ENCODE measurements at places on chromosomes 6 and 20. TPM values are rescaled to one million over a fixed set of nuclear protein-coding genes. Genes with fewer than 3 reads are reported as not detected.
A peak's percentile ranks its signal among the peaks of the same experiment; 100 is the strongest.

DNA sequence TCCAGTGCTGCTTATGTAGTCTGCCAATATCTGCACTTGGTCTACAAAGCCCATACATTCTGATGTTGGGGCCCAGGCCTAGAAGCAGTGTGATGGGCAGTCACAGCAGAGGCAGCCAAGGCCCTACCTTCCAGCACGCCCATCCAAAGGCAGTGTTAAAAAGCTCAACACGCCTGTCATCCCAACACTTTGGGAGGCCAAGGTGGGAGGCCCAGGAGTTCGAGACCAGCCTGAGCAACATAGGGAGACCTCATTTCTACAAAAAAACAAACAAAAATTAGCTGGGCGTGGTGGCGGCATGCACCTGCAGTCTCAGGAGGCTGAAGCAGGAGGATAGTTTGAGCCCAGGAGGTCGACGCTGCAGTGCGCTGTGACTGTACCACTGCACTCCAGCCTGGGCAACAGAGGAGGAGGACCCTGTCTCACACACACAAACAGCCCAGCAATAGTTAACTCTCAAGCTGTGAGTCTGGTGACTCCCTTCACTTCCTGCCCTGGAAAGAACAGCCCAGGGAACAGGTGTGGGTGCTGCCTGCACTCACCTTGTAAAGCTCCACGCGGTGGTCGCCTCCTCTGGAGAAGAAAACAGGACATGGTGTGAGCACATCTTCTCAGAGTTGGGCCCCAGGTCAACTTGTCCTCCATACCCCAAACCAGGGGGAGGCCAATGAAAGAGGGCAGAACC, 68.8 kb downstream of the PYGB start:
- peaks cover 5% of the 10 kb centered on the region for H3K4me1 ChIP-seq
- H3K36me3 ChIP-seq = no peaks in the 10 kb centered on the region
- H3K27ac ChIP-seq = no peak overlapping the region
- H3K4me3 ChIP-seq = no peak overlapping the region

Gene FAXC
- 2.7 TPM for total RNA-seq

DNA sequence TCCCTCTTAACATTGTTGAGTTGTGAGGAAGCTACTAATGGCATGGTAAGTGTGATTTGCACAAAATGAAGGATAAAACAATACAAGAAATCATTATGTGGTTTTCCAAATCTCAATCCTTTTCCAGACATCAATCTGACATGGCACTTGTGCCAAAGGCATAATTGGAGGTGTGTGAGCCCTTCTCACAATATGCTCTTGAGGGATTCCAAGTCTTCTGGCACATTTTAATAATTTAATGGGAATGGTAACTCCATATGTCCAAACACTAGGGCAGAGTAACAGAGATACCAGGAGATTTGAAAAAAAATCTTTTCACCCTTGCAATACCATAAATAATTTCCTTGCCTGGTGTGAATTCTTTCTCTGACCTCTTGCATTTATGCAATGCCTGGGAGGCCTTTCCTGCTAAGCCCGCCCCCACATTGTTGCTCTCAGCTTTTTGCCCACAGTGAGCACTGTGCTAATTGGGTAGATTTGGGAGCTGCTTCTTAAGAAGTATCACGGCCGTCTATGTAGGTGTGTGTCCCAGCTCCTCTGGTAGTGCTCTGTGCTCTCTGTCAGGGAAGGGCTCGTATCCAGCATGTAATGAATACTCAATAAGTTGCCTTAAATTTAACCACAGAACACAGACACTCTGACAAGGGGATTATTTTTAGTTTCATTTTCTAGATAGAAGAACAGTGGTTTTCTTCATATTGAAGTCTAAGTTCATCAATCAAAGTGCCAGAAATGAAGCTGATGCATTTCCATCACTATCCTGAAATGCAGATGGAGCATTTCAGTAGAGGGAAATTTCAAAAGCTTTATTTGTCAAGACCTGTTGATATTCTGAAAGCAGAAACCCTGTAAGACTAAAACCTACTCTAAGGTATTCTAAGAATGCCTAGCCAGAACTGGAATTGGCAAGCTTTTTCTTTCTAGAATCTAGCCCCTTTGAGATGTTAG, 54.4 kb upstream of the CEP85L start:
- peaks cover 13% of the 10 kb centered on the region for H3K4me1 ChIP-seq
- H3K27me3 ChIP-seq = no peaks in the 10 kb centered on the region
- no peak overlapping the region for H3K4me3 ChIP-seq
- H3K36me3 ChIP-seq = no peaks in the 10 kb centered on the region

Gene PROCR
- total RNA-seq = 7.2 TPM

DNA sequence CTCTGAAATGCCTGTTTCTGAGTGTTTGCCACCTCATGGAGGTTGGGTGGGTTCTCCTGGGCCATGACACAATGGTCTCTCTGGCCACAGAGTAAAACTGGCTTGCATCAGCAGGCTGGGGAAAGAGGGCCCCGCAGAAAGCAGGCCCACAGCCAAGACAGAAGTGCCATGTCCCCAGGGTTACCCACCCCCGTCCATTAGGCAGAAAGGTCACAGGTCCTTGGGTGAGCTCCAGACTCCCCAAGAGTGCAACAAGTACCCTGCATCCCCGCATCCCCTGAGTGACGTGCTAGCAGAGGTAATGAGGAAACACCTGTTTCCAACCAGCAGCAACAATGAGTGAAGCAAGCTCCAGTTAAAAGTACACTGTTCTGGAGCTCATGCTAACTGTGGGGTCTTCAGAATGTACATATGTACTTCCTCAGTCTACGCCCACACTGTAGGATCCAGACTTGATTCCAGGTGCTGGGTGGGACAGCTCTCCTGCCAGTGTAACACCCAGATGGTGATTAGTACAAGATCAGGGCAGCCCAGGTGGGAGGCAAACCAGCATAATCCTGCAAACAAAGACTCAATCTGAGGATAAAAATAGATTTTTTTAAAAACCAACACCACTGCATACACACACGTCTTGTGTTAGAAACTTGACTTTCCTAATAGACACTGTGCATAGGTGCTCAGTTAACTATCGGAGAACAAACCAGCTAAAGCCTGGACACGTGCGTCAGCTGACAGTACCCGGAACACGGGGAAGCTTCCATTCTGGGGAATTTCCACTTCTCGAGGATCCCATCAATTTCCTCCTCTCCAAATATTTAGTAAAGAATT, 31.5 kb downstream of the RRBP1 start:
- DNase-seq = no peak
- H3K4me3 ChIP-seq = no peak overlapping the region
- no peak overlapping the region for H3K27ac ChIP-seq
- H3K27me3 ChIP-seq = no peaks in the 10 kb centered on the region
- H3K36me3 ChIP-seq = no peaks in the 10 kb centered on the region
- peaks cover 41% of the 10 kb centered on the region for H3K4me1 ChIP-seq

- peak; percentile 78 for DNase-seq
- H3K4me3 ChIP-seq = peak overlapping the region; percentile 25
- H3K4me1 ChIP-seq = no peaks in the 10 kb centered on the region
- H3K27ac ChIP-seq = peak overlapping the region; percentile 12
- no peaks in the 10 kb centered on the region for H3K27me3 ChIP-seq
- H3K36me3 ChIP-seq = no peaks in the 10 kb centered on the region
Measured at GRCh38 chr6:55276745-55277530, 50.3 kb upstream of the GFRAL start.

All from testis (tissue), 5 donors.